ENCODE measurements at places on chromosomes 5 and 9. TPM values are rescaled to one million over a fixed set of nuclear protein-coding genes. Genes with fewer than 3 reads are reported as not detected.

IL31RA gene
- 1.4 TPM for total RNA-seq

GBGT1 gene
- total RNA-seq = 3.0 TPM

GLRA1 gene
- not detected for total RNA-seq

C5orf58 gene
- not detected for total RNA-seq

QRFP gene
- not detected for total RNA-seq

MLANA gene
- not detected for total RNA-seq

COL5A1 gene
- 33.7 TPM for total RNA-seq

ALDOB gene
- total RNA-seq = not detected

SEMA5A gene
- total RNA-seq = not detected

ADRA1B gene
- 19.1 TPM for total RNA-seq

SPOCK1 gene
- total RNA-seq = 17.0 TPM

FGD3 gene
- 0.36 TPM for total RNA-seq

STING1 gene
- 0.89 TPM for total RNA-seq

All from A549 treated with ZK216348 at 1 μM for 4 hours (cell line).